Neuronal stem cell (in vitro differentiated cells): ENCODE measurements at places on chromosomes 12 and 14.

DNA sequence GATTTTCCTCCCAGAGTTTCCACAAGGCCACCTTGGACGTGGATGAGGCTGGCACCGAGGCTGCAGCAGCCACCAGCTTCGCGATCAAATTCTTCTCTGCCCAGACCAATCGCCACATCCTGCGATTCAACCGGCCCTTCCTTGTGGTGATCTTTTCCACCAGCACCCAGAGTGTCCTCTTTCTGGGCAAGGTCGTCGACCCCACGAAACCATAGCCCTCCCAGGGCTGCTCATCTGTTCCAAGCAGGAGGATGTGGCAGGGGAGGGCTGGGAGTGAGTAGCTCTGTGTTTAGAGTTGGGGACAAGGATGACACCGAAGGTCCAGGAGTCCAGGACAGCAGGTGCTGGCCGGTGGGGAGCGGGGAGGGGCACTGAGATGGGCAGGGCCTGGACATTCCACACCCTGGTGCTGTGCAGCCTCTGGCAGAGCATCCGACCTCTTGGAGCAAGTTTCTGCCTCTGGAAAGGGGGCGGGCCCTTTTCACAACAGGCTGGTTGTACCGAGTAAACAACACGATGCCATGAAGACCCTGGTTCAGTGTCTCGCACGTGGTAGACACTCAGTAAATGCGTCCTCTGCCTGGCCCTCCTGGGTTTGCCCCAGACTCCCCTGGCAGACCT is 8.2 kb downstream of the SERPINA4 start:
- no peak for DNase-seq

DNA sequence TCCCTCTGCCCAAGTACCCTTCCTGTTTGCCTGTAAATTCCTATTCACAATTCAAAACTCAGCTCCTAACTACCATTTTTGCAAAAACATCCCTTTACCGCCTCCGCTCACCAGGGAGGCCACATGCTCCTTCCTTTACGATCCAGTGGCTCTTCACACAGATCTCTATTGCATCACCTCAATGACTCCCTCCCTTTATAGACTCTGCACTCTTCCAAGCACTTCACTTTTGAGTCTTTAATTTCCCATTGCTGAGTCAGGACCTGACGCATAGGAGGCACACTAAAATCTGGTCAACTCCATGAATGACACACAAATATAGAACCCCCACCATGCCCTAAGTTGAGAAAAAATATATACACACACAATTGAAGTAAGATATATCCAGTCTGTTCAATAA is 45.9 kb downstream of the PPP1R13B start:
- DNase-seq: no peak

DNA sequence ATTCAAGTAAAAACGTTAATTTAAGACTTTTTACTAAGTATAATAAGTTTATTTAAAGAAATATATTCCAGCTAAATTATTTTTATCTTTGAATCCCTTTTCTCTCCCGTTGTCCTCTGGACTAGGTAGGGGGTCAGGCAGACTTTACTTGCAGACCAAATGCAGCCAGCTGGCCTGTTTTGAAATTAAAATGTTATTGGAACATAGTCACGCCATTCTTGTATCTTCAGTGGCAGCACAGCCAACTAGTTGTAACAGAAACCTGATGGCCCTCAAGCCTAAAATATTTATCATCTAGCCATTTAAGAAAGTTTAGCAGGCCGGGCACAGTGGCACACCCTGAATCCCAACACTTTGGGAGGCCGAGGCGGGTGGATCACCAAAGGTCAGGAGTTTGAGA is 52.7 kb downstream of the BCAT1 start:
- no peak for DNase-seq

- no peak for DNase-seq
These were observed 161.3 kb upstream of the GARIN6 start for GRCh38 chr12:99486277-99486676.

DNA sequence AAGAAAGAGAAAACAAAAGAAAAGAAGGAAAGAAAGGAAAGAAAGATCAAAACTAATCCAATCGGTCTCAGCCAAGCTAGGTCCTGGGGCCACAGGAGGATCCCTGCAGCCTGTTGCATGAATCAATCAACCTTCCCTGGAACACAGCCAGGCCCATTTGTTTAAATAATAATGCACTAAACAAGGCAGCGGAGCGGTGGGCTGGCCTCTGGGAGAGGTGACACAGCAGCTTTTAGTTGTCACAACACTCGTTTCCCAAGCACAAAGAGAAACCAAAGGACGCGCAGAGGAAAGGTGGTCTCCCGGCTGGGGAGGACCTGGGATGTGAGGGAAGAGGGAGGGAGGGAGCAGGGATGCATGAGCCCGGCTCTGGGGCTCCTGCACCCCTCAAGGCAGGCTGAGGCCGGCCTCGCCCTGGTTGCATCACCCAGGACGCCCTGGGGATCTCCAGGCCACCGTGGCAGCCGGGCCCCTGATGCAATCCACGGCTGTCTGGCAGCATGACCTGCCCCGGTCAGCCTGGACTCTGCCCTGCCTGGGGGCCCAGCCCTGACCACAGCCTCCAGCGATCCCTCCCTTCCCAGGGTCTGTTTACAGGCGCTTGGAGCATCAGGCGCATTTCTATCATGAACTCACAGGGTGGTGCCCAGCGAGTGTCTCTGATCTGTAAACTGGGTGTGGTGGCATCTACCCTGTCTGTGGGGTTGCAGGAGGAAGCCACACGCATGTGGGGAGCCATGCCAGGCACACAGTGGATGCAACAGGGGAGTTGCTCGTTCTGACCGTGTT is 32.5 kb downstream of the MMP17 start:
- peak; percentile 21 for DNase-seq

- DNase-seq: no peak
These were observed 28.4 kb upstream of the SFSWAP start for GRCh38 chr12:131682510-131682895.

DNA sequence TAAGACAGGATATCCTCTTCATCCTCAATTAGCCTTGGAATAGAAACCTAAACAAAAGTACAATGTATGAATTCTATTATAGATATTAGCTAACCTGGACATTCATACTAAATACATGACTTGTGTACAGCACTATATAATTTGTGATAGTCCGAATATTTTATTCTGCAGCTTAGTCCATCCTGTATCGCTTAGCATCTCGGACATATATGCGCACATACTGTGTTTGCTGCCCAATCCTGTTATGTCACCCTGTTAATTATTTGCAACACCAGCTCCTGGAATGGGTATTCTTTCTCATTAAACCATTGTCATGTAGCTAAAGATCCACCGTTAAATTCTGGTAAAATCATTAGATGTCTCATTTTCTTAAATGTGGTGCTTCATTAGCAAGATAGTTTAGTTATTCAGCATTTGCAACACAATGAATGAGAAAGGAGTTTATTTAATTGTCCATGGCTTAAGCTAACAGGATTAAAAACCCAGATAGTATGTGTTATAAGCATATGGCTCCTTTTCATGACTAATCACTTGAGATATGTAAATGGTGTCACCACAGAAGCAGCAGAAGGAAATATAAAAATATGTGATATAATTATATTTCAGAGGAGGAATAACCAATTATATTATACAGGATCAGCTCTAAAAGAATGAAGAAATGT is 156.0 kb upstream of the ARHGAP5 start:
- no peak for DNase-seq

- DNase-seq: no peak
These were observed 53.5 kb downstream of the IGF1 start for GRCh38 chr12:102426599-102427542.

GRCh38 chr12:92485351-92486348 is 217.1 kb upstream of the PLEKHG7 start:
- DNase-seq: no peak

DNA sequence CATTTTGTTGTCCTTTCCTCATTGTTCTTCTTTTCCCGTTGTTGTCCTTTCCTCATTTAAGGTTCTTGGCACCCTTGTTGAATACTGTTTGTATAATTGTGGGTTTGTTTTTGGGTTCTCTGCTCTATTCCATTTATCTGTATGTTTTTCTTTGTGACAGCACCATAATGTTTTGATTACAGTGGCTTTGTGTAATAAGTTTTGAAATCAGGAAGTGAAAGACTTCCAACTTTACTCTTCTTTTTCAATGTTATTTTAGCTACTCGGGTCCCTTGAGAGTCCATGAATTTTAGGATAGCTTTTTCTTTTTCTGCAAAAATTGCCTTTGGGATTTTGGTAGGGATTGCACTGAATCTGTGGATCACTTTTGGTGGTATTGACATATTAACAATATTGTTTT is 28.1 kb downstream of the ETNK1 start:
- DNase-seq: no peak

GRCh38 chr12:40313928-40314327 is 89.1 kb downstream of the LRRK2 start:
- no peak for DNase-seq

GRCh38 chr12:88472775-88473174 is 107.5 kb downstream of the KITLG start:
- no peak for DNase-seq

DNA sequence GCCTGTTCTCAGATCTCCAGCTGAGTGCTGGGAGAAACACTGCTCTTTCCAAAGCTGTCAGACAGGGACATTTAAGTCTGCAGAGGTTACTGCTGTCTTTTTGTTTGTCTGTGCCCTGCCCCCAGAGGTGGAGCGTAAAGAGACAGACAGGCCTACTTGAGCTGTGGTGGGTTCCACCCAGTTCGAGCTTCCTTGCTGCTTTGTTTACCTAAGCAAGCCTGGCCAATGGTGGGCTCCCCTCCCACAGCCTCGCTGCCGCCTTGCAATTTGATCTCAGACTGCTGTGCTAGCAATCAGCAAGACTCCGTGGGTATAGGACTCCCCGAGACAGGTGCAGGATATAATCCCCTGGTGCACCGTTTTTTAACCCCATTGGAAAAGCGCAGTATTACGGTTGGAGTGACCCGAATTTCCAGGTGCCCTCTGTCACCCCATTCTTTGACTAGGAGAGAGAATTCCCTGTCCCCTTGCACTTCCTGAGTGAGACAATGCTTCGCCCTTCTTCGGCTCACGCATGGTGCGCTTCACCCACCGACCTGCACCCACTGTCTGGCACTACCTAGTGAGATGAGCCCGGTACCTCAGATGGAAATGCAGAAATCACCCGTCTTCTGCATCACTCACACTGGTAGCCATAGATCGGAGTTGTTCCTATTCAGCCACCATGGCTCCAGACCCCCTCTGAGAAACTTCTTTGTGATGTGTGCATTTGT is 650.3 kb upstream of the ALG10B start:
- no peak for DNase-seq

GRCh38 chr12:10705655-10706054 is 17.5 kb downstream of the YBX3 start:
- no peak for DNase-seq

DNA sequence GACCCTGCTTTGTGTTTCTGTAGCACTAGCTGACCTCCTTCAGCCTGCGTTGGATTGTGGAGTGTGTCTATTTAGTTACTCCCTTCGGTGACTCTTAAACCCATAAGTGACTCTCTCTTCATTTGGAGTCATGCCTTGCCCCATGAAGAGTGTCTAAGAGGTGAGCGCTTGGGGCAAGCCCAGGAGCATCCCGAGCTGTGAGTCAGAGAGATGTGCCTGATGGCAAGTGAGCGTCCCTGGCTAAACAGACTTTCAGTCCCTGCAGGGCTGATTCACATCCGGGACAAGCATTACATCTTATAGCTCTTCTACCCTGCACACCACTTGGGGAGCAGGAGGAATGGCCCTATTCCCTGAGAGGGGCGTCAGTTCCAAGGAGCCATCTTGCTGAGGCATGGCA is 24.3 kb upstream of the ATF1 start:
- DNase-seq: no peak

DNA sequence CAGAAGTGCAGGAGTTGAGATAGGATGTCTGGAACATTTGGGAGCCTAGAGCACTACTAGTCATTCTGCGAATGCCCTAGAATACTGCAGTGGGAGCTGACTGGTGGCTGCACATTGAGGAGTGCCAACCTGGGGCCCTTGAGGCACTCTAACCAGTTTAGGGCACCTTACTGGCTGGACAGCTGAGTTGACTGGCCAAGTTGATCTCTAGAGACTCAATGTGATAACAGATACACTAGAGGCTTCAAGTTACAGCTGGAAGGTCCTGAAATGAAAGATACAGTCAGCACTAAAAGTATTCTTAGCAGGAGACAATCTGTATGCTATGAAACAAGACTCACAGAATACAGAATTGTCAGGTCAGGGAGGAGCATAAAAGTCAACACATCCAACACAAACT is 8.0 kb downstream of the SLC8A3 start:
- DNase-seq: no peak

DNA sequence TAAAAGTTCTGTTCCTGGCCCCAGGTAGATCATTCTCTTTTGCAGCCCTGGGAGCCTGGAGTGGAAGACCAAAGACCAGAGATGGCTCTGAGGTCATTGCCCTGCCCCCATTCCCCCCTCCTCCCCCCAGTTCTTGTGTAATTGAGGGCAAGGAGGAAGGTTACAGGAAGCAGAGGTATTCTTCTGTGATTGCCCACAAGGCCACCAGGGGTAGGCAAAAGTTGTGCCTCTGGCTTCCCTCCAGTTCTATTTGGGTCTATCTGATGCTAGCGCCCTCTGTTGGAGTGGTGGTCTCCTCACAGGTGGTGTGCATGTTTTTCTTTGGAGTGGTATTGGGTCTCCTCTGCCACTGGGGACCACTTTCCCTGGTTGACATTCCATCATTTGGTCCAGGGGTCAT is 41.2 kb upstream of the CRY1 start:
- no peak for DNase-seq

- DNase-seq: no peak
These were observed 188.2 kb downstream of the PLCZ1 start for GRCh38 chr12:18549598-18549997.

DNA sequence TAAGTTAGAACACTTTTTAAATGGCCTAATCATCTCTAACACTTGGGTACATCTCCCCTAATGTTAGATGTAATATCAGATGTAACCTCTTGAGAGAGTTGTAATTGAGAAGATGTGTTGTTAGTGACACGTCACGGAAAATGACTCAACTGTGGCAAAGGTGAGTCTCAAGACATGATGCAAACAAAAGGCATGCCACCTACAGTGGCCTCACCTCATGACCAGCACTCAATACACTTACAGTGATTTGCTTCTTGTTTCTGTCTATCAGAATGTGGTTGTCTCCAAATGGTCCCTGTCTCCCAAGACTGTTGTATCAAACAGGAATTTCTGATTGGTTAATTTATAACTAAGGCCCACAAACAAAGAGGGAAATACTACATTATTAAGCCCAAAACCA is 91.2 kb downstream of the SLC25A21 start:
- DNase-seq: no peak
